Activated CD4-positive, alpha-beta T cell treated with anti-CD3 and anti-CD28 coated beads for 36 hours (primary cell): ENCODE measurements at places on chromosomes 4 and X. TPM values are rescaled to one million over a fixed set of nuclear protein-coding genes. Genes with fewer than 3 reads are reported as not detected.

- DNase-seq = no peak
Measured at GRCh38 chrX:148874636-148875246, 374.3 kb downstream of the AFF2 start.

DNA sequence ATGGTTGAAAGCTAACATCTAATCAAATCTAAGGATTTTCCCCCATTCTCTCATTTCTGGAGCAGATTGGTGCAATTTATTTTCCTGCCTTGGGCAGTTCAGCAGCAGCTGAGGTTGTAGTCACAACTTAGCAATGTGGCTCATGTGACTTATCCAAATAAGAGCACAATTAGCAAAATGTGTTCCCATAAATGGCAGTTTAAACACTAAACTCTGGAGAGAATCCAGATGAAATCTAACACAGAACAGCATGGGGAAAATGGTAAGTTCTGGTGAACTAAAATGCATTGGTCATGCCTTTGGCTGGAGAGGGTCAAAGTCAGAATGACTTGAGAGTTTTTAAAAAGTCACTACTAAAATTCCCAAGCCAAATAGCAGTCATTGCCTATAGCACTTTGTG lies 422.6 kb upstream of the DIPK2B start:
- DNase-seq = no peak

- DNase-seq = peak; percentile 32
Measured at GRCh38 chr4:165541851-165542459, 163.1 kb downstream of the CPE start.

- peak; percentile 79 for DNase-seq
Measured at GRCh38 chr4:184506527-184507121, 32.3 kb upstream of the IRF2 start.

GRCh38 chr4:1557221-1557597 lies 126.9 kb downstream of the FAM53A start:
- DNase-seq = no peak

- no peak for DNase-seq
Measured at GRCh38 chr4:62513306-62513705, 1313.2 kb downstream of the ADGRL3 start.

DRD5 gene
- not detected for total RNA-seq

KIF4A gene
- total RNA-seq = 21.2 TPM

CT45A3 gene
- not detected for total RNA-seq
